ENCODE measurements at places on chromosomes 6 and 20.
A peak's percentile ranks its signal among the peaks of the same experiment; 100 is the strongest.

DNA sequence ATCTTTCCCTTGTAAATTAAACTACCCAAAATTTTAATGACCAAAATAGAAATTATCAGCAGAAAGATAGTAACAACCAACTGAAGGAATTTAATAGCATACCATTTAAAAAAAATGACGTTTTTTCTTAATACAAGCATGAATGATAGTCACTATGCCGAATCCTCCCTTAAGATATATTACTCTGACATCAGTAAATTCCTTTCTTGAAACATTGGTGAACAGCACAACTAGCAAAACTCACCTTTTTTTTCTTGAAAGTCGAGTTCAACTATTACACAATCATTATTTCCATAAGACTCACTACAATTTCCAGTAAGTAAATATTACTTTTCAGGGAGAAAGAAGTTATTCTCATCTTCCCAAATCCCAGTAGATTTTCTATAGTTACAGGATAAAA, 433.2 kb downstream of the GRIK2 start:
- DNase-seq: no peak

DNA sequence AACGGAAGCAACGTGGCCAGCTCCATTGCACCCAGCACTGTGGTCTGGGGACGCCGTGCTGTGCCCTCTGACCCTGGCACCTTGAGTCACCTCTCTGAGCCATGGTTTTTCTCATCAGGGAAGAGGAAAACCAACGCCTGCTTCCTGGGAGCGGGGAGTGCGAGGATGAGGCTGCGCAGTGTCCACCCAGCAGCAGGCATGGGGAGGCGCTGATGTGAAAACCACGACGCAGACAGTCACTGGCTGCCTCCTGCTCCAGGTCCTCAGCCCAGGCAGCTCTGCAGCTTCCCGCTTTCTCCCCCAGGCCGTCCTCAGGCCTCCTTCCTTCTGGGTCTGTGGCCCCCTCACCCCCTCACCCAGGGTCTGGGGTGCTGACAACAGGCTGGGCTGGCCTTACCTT, 14.0 kb downstream of the GATA5 start:
- DNase-seq: no peak

DNA sequence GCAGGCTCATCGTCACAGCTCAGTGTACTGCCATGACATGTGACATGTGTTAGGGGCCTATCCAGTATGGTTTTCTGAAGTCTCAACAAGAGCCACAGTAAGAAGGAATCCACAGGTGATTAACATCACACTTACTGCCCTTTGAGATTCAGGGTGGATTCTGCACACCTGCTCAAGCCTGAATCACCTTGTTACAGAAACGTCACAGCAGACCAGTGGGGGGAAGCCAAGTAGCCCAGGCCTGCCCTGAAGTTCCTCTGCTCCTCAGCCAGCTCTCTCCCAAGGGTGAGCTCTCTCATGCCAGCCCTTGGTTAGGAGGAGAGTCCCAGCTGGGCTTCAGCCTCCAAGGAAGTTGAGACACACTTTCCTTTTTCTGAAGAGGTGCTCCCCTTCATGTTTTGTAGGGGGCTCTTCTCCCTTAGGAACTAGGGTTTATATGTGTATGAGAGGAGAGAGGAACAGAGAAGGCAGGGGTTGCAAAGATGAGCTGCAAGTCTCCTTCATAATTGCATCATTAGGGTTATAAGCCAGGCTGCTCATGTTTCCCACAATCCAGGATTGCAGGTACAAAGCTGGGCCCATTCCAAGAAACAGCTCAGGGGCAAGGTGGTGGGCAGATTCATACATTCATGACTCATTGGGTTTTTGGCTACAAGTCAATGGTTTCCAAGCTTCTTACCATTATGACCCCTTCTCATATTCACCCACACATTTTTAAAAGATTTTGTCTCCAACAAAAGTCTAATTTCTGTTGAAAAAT, 11.6 kb downstream of the GSS start:
- no peak for DNase-seq

DNA sequence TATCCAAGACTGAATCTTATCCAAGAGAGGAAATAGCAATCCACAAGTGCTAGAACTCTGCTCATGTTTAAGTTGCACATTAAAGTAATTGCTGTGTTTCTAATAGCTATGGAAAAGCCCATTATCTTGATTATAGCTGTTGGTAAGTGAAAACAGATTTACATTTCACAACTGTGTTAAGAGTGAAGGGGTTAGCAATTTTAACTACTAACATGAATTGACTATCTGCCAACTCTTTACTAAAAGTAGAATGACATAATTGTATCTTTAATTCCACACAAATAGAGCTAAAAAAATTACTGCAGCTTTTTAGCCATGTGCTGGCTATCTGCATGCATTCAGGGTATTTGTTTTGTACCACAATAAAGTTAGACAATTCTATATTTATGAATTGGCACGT, 277.9 kb upstream of the IRAK1BP1 start:
- no peak for DNase-seq

DNA sequence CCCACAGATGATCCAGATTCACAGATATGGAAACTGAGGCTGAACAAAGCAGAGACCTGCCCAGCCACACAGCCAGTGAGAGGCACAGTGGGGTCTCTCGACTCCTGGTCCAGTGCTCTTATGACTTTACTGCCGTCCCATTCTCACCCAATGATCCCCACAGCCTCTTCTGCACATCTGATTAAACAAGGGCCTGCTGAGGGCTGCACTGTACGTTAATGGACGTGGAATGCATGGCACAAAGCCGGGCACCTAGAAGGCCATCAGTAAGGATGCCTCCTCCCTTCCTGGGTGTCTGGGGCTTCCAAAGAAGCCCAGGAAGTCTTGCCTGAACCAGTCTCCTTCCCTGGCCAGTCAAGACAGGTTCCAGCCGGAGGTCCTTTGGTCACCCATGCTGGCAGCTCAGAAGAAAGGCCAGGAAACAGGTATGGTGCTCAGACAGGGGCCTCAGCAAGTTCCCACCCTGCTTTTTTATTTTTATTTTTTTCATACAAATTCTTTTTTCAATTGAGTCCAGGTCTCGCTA, 3.8 kb downstream of the TFEB start:
- DNase-seq: no peak

DNA sequence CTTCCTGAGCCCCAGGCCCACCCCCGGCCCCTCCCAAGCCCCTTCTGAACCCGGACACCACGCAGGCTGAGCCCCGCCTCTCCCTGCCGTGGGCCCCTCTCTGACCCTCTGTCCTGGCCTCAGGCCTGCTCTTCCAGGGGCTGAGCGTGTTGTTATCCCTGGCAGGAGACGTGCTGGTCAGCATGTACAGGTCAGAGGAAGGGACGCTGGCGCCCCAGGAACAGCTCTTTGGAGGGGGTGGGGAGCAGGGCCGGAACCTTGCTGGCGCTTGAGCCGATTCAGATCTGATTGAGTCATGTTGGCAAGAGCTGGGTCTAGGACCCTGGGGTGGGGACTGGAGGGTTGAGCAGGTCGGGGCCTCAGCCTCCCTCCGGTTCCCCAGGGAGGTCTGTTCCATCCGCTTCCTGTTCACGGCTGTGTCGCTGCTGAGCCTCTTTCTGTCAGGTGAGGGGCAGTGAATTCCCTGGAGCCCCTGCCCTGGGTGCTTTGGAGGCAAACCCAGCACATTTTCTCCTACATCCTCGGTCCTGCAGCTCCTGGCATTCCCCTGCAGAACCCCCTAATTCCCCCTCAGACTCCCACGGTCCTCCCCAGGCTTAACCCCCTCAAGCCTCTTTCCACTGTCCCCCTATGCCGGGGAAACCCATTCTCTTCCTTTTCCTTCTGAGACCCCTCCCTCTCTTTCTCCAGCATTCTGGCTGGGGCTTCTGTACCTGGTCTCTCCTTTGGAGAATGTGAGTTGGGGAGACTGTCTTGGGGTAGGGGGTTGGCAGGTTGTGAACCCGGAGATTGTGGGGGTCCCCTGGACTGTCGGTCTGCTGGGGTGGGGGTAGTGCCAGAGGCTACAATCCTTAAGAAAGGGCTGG, 2.0 kb downstream of the SPAG4 start:
- DNase-seq: peak; percentile 30

- peak; percentile 54 for DNase-seq
Measured at GRCh38 chr20:4607287-4607713, 114.4 kb upstream of the PRND start.

- DNase-seq: no peak
Measured at GRCh38 chr20:11013801-11014200, 340.0 kb upstream of the JAG1 start.

DNA sequence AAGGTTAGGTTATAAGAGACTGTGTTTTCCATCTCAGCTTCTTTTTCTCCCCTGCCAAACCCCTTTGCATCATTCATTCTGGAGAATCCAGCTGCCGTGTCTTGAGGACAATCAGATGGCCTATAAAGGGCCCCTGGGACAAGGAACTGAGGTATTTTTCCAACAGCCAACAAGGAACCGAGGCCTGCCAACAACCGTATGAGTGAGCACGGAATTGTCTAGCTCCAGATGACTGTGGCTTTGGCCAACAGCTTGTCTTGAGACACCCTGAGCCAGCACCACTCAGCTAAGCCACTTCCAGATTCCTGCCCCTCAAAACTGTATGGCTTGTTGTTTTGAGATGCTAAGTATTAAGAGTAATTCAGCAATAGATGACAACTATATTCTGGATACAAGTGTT, 433.7 kb upstream of the HSF2 start:
- no peak for DNase-seq

- no peak for DNase-seq
Measured at GRCh38 chr6:11604215-11604614, 66.7 kb downstream of the TMEM170B start.

DNA sequence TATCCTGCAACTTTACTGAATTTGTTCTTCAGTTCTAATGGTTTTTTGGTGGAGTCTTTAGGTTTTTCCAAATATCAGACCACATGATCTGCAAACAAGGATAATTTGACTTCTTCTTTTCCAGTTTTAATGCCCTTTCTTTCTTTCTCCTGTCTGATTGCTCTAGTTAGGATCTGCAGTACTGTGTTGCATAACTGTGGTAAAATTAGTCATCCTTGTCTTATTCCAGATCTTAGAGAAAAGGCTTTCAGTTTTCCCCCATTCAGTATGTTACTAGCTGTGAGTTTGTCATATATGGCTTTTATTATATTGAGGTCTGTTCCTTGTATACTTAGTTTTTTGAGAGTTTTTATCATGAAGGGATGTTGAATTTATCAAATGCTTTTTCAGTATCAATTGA, 4.3 kb downstream of the MICA start:
- no peak for DNase-seq

GRCh38 chr6:7907159-7907558, 3.4 kb downstream of the TXNDC5 start:
- DNase-seq: no peak

DNA sequence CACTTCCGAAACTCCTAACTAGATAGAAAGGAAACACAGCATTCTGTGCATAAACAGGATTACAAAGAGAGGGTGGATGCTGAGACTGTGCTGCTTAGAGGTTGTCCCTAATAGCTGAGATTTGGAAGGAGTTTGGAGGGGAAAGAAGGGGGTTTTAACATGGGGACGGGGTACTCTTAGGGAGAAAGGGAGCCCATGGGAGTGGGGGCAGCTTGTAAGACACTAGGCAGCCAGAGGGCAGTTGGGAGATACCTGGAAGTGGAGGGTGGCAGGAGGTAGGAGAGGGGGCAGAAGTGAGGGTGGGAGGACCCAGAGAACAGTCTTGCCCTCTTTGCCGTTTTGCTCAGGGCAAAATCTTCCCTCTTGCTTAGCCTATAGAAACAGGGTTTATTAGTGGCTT, 16.4 kb downstream of the MANBAL start:
- DNase-seq: no peak

- no peak for DNase-seq
Measured at GRCh38 chr20:35710884-35711587, 11.8 kb downstream of the ROMO1 start.

GRCh38 chr20:38307371-38308046, 3.6 kb downstream of the BPI start:
- DNase-seq: no peak

DNA sequence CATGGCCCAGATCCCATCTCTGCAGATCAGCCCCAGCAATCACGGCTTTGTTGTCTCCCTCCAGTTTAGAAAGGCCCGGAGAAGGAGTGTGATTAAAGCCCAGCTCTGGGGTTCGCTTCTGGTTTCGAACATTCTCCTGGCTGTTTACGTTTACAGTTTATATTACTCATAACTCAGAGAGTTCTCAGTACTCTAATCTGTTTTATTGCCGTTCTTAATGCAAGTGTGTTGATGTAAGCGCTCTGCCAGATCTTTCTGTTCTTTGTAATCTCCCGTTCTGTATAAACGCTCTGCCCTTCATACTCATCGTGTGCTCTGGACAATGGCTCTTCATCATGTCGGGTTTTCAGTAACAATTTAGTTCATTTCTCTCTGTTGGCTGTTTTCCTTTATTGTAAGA, 118.0 kb upstream of the PRND start:
- DNase-seq: no peak

DNA sequence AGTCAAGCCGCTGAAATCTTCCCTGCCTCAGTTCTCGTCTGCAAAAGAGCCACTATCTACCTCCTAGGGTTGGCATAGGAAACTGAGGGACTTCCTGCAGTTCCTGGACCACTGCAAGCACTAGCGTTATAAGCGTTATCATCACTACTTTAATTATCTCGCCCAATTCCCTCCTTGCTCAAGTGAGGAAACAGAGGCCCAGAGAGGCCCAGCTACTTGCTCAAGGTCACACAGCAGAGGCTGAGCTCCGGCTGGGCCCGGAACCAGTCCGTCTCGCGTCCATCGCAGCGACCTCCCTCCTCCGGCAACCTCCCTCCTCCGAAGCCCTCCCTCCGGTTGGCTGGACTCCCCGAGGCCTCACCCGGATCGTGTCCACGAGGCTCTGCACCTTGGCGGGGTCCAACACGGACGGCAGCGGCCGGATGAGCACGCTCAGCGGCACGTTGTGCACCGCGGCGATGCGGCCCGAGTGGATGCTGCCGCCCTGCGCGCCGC, 338 bp downstream of the SRXN1 start:
- no peak for DNase-seq

GRCh38 chr20:53599910-53600632, 6.4 kb upstream of the ZNF217 start:
- DNase-seq: no peak

DNA sequence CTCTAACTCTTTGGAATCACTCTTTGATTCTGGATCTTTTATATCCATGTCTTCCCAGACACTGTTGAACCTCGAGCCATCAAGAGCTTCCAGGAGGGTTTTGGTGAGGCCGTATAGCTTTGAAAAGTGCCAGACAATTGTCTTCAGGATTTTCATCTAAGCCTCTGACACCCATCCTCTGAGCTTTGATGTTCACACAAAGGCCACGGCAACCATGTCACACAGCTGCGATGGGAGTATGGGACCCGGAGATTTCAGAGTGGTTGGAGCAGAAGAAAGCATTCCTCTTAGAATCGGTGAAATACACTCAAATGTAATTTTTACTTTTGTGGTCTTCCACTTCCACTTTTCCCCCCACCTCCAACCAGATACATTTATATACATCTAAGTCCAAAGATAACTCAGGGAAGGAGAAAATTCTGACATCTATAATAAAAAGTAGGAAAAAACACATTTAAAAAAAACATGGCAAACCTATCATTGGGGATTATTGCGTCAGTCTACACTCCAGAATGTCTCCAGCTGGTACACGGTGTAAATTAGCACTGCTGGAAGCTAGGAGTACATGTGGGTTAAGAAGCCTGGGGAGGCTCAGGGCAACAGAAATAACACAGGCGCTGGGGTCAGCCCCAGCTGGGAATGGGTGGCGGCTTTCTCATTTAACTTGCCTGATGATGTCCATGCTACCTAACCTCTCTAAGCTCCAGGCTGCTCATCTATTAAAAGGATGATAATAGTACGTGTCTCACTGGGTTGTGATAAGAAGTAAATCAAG, 92.7 kb downstream of the LY86 start:
- no peak for DNase-seq

- DNase-seq: no peak
Measured at GRCh38 chr6:48610846-48611245, 499.8 kb upstream of the PTCHD4 start.
